ENCODE measurements at places on chromosomes 1 and 21.

DNA sequence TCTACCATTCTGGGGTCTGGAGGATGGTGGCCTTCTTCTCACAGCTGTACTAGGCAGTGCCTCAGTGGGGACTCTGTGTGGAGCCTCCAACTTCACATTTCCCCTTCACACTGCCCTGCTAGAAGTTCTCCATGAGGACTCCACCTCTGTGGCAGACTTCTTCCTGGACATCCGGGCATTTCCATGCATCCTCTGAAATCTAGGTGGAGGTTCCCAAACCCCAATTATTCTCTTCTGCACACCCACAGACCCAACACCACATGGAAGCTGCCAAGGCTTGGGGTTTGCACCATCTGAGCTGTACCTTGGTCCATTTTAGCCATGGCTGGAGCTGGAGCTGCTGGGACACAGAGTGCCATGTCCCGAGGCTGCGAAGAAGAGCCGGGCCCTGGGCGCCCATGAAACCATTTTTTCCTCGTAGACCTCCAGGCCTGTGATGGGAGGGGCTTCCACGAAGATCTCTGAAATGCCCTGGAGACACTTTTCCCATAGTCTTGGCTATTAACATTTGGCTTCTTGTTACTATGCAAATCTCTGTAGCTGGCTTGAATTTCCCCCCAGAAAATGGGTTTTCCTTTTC lies 170.5 kb downstream of the FOXD2 start:
- DNase-seq: no peak

DNA sequence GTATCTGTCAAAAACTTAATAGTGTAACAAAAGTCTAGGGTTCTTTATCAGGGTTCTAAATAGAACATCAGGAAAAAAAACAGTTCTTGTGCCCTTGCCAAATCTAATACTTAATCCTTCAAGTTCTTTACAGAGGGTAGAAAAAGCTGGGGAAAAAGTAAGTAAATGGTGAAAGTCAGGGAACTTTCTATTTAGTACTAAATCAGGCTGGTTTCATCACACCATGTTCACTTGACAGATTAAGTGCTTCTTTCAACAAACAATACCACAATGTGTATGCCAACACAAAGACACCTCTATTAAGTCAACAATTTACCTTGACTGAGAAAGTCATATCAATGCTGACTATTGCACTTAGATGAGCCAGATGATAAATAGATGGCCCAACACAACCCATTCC lies 9.7 kb downstream of the DBT start:
- DNase-seq: no peak

GRCh38 chr1:174114788-174115448 lies 44.4 kb upstream of the RABGAP1L start:
- no peak for DNase-seq

- no peak for DNase-seq
Observed at GRCh38 chr1:223538981-223539380, 126.5 kb downstream of the CAPN8 start.

GRCh38 chr1:59596432-59596831 lies 218.3 kb upstream of the HOOK1 start:
- no peak for DNase-seq

- no peak for DNase-seq
Observed at GRCh38 chr1:226704169-226704937, 34.7 kb downstream of the ITPKB start.

- no peak for DNase-seq
Observed at GRCh38 chr1:121566346-121566745, 381.6 kb downstream of the SRGAP2C start.

DNA sequence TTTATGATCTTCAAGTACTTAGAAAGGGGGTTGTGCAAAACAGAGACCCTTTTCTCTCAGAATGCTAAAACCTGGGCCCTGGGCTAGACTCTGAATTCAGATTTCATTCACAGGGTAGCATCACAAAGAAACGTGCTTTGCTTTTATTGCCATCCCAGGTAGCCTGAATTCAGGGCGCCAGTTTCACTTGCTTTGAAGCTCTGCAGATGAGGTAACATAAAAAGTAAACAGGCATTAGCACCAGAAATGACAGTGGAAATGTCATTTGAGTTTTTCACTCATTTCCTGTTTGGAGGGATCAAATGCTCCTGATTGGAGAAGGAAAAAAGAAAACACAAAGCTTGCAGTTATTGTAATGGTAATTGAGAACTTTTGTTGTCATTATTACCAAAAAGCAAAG lies 2.6 kb downstream of the SYPL2 start:
- no peak for DNase-seq

- DNase-seq: no peak
Observed at GRCh38 chr1:14954210-14954609, 199.3 kb upstream of the TMEM51 start.

DNA sequence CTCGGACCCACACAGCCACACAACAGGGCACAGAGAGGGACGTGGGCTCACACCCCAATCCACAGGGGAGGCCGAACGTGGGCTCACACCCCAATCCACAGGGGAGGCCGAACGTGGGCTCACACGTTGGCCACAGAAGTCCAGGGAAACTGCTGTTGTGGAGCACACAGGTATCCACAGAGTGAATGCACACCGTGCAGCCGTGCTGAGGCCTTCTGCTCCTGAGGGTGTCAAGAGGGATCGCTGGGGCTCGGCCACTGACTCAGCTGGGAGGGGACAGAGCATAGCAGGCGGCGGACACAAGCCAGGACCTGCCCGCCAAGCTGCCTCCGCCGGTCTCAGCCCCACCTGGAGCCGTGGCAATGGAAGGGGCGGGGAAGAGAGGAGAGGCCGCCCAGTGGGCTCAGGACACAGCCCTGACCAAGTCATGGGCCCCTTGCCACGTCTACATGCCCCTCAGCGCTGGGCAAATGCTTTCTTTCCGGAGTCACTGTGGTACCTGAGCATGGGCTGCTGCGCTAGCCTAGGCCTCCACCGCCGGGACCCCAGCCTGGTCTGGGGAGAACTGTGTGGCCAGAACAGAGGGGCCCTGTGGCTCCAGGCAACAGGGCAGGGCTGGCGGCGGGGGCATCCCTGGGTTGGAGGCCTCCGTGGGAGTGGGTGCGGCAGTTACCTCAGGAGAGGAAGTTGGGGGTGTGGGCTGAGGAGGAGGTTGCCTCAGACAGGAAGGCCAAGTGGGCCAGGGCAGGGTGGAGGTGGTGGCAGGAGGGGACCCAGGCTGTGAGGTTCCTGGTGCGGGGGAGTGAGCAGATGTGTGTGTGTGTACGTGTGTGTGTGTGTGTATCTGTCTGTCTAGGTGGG lies 1.2 kb downstream of the SYTL1 start:
- no peak for DNase-seq

DNA sequence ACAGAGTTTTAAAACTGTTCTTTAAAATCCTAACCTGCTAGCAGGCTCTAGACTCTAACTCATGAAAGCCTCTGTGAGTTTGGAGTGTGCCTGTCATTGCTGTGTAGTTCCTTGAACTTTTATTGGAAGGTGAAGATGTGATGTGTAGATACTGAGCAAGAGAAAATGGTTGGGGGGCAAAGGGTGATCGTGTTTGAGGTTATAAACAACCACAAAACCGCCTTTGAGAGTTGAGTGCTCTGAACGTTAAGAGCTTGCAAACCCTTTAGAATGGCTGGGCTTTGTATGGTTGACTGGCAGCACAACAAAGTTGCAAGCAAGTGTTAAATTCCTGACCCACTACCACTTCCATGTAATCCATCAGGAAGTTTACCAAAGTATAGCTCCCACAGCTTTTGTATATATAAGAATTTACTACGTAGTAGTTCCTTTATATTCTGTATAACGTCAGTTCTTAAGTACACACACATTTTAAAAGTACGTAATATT lies 19.6 kb downstream of the BACE2 start:
- no peak for DNase-seq

- no peak for DNase-seq
Observed at GRCh38 chr1:87744056-87744455, 415.4 kb downstream of the LMO4 start.

DNA sequence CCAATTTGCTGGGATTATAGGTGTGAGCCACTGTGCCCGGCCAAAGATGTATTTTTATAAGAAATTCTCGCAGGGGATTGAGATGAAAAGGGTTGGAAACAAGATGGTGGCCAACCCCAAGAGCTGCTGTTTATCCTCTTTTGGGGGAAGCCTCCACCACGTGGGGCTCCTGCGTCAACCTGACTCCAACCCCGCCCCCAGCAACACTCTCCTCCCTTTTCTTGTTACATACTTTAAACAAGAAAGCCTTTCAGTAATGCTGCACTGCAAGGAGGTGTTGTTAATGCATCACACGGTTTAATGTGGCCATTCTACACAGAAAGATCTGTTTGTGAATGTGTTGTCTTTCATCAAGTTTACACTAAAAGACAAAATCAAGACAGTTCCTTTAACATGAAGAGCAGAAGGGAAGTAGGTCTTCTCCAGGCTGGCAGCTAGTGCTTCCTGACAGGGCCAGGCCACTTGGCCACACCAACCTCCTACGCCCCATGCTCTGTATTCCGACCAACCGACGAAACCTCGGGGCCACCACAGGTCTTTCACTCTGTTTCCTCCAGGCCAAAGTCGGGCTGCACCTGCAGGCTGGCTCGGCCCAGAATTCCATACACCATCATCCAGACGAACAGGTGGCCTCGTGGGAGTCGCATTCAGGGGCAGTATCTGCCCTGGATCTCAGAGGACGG lies 25.9 kb downstream of the C2CD2 start:
- DNase-seq: no peak

DNA sequence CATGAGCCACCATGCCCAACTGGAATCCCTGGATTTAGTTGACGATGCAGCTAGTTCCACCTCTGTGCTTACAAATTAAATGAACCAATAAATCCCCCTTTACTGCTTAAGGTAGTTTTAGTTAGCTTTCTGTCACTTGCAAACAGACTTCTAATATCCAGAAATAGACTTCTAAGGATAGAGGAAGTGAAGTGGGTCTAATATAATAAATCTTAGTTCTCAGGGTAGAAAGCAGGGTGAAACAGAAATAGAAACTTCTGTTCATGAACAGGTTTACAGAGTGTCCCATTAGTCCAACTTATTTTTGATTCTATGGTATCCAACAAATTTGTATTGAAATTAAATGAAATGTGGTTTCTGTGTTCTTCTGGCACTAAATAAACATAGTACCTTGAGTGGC lies 20.1 kb downstream of the BCAS2 start:
- DNase-seq: no peak

DNA sequence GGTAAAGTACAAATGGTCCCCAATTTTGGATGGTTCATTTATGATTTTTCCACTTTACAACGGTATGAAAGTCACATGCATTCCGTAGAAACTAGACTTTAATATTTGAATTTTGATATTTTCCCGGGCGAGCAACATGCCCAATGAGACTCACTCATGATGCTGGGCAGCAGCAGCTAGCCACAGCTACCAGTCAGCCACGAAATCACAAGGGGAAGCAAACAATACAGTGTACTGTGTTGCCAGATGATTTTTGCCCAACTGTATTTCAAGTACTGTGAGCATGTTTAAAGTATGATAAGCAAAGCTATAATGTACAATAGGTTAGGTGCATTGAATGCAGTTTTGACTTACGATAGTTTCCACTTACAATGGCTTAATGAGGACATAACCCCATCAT lies 266.8 kb downstream of the VAV3 start:
- no peak for DNase-seq

- no peak for DNase-seq
Observed at GRCh38 chr1:4367230-4367777, 287.1 kb upstream of the AJAP1 start.

DNA sequence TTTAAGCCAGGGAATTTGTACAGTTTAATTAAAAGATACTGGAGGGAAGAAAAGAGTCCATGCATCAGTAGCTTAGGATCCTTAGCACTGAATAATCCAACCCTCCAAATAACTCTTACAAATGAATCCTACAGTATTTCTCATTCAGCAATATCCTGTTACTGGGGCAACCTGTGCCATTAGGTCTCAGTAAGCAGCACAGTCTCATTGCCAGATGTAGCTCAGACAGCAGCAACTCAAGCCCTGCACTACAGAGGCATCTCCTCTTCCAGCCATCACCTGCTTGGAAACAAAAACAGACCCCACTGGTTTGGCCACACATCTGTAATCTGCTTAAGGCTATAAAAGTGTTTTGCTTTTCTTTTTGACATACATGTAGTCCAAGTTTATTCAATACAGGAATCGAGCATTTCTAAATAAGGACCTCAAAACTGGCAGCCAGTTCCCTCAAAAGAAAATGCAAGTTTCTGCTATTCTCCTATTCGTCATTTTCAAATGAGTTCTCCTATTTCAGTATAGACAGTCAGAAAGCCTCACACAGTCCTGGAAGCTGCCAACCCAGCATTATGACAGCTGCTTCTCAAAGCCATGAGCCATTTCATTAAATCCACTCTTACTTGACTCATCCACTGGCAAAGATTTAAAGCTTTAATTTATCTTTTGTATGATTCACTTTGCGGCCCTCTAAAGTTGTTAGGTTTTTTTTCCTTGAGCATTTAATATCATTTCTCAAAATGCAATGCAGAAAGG lies 129.0 kb downstream of the APP start:
- no peak for DNase-seq

DNA sequence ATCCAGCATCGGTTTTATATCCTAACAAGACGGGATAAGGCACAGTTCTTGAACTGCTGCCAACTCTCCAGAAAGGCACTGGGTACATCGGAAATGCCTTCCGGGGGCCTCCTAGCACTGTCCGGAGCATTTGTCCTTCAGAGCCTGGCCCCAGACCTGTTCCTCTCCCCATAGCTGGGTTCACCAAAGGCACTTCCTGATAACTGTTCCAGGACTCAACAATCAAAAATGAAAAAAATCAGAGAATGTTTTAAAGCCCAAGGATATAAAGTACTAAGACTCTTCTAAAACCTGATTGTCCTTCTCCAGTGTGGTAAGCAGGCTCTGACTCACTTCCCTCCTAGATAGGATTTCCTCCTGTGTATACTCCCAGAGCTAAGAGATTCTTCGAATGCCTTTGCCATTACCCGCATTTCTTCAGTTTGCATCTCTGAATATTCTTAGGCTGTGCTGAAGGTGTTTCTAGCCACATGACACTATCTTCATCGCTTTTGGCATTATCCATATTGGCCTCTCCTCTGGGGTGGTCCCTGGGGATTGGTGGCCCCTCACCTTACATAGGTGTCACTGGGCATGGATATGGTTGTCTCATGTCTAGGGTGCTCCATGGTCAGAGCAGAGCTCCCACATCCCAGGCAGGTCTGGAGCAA lies 112.9 kb downstream of the ZBTB18 start:
- no peak for DNase-seq

DNA sequence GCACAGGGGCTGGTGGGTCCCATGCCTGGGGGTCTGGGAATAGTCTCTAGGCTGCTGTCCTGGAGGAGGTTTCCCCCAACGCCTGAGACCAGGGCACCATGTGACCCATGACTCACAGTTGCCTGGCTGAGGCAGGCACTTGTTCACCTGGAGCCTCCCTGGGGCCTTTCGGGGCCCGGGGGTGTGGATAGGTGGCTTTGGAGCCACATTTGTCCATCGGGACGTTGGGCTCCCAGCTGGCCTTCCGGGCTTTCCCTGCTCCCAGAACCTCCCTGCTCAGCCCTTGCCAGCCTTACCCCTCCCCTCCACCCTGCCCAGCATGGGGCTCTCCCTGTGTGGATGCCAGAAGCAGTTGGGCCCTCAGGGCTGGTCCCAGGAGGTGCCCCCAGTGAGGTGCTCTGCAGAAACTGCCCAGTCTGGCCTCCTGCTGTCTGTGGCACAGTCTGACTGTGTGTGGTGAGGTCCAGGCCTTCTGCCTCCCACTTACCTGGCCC lies 14.2 kb downstream of the COL6A1 start:
- DNase-seq: no peak
